ENCODE measurements at places on chromosomes 4 and X.

- no peak for DNase-seq
Measured at GRCh38 chr4:155319516-155319915, 57.2 kb downstream of the MAP9 start.

DNA sequence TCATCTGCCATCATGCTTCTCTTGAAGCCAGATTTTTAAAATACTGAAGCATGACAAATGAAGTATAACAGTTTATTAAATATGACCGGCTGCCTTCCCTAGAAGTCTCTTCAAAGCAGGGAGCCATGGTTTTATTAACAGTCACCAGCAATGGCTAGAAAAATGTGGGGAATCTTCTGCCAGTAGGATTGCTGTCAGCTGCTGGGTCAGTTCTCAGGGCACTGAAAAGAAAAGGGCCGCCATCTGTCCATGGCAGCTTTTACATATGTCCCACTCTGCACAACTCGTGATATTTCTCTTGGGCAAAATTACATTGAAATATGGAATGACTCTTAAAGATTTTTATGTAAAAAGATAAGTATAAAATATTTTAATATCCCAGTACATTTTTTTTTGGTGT is 2.8 kb downstream of the CCNG2 start:
- DNase-seq, result no peak

DNA sequence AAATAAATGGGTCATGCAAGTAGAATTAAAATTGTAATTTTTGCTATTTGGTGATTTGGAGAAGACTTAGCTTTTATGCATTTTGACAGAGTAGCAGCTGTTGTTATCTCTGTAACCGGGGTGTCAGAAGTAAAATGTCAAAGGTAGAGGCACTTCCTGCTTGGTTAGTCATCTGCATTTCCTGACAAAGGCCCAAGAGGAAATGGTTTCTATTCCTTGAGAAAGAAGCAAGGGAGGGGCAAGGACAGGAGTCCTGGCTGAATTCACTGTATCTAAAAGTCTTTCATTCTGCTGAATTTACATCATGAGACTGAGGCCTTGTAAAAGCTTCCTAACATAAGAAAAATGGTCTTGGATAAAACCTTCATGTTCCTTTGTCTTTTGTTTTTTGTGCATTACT is 550.9 kb upstream of the BOD1L1 start:
- no peak for DNase-seq

- DNase-seq, result no peak
Measured at GRCh38 chr4:90515191-90515590, 388.0 kb downstream of the CCSER1 start.

DNA sequence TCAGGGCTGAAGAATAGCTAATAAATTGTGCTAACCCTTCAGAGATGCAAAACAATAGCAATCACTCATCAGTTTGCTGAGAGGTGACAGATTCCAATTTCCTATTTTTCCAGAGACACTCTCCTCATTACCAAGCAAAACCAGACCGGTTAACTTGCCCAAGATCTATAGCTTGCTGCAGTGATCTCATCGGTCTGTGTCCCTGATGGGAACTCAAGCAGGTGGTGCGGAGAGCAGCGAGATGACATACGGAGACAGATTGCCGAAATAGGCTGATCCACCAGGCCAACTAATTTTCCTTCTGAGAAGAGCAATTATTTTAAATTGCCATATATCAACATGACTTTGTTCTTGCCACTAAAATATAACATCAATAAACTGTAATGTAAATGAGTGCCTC is 10.5 kb upstream of the DCHS2 start:
- DNase-seq, result no peak

Measured in NCI-H1105 treated with DMSO at 0.1 percent for 48 hours (cell line).